ENCODE measurements at places on chromosomes 1 and 21.

GRCh38 chr1:198558402-198558801 lies 17.9 kb upstream of the ATP6V1G3 start:
- no peak for DNase-seq

DNA sequence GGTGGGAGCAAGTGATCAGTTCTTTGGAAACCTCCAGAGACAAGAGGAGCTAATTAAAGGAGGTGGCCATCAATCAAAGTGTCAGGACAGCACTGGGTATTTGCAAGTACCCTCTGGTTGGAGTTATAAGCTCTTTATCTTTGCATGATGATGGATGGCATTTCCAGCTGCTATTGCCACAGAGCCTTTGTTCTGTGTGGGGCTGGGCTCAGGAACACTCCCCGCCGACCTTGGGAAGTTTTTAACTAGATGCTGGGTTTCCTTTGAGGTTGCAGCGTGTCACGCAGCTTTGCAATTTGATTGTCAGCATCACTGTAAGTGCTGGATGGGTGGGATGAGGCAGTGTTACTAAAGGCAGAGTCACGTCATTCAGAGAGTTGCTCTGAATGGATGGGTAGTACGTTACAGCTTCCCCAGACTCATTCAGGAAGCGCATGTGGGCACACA lies 68.9 kb downstream of the CNIH3 start:
- no peak for DNase-seq

DNA sequence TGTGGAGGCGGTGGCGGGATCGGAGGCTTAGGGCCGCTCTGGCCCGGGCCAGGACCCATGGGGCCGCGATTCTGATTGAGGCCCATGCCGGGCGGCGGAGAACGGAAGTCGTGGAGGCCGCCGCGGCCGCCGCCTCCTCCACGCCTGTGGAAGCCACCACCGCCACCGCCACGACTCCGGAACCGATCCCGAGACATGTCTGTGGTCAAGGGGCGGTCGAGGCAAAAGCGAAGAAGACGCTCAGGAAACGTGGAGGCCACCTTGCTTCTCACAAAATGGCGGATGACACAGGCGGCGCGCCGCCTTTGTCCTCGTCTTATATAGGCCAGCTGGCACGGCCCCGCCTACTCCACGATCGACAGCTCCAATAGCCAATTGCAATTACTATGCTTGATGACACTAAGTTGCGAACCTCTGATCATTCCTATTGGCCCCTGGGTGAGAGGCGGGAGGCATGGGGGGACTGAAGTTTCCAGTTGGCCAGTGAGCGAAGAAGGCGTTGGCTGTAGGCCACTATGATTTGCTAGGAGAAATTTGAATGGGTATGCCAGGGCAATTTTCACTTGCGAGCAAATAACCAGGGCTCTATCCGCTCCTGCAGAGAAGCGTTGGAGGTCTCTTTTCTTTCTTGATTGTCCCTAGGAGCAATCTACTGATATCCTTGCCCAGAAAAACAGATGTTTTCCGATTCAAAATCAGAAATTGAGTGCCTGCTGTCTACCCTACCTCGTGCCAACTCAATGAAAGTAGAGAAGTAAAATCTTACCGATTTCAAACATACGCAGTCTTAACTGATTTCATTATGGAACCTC lies at the start of gene SFPQ:
TSS of gene SFPQ (minus strand) at position 293 of the 812 bp plus-strand sequence. CDS start at position 197, 96 bp downstream.
- no peak for DNase-seq

DNA sequence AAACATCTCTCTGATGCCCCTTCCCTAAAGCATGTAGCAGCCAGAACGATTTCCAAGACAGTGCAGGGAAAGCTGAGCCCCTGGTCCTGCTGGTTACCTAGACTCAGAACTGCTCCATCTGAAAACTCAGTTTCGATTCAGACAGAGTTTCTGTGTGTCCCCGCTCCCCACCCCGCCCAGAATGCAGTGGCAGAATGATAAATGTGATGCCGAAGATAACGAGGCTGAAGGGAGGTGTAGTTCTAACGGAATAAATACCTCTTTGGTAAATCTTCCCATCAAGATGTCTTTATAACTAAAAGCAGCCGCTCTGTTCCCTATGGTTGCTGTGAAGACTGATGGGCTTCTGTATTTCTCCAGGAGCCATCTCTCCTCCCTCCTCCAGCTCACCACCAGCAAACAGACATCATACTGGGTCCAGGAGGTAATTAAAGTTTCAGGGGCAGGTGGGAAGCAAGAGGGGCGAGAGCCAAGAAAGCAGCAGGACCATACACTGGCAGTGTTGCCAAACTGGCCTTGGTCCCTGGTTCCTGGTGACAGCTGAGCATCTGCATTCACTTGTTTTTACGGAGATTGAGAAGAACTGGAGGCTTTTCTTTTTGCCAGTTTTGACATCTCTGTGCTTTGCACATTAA lies 76.9 kb downstream of the DDX20 start:
- no peak for DNase-seq

GRCh38 chr1:56586502-56586901 lies 7.1 kb upstream of the PLPP3 start:
- DNase-seq = no peak

DNA sequence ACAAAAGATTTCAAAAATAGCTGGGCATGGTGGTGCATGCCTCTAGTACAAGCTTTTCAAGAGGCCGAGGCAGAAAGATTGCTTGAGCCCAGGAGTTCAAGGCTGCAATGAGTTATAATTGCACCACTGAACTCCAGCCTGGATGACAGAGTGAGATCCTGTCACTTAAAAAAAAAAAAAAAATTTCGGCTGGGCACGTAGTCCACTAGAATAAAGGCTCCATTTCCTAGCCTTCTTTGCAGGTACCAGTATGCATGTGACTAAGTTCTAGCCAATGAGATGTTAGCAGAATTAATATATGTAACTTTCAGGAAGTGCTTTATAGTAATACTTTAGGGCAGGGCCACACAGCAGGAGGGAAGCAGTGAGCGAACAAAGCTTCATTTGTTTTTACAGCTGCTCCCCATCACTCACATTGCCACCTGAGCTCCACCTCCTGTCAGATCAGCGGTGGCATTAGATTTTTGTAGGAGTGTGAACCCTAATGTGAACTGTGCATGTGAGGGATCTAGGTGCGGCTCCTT lies 28.8 kb upstream of the SYDE2 start:
- DNase-seq = no peak

DNA sequence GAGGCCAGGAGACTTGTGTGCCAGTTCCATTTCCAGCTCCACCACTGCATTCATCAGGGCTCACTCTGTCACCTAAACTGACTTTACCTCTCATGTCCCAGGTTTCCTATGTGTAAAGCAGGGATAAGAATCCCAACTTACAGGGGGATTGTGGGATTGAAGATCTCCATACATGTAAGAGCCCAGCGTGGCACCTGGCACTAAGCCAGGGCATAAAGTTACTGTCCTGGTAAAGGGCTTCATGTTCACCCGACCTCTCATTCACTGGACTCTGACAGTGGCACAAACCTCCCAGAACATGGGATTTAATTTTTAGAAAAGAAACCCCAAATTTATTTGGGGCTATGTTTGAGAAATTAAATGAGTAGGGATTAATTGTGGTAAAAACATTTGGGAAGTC lies 8.9 kb upstream of the IGFN1 start:
- no peak for DNase-seq

DNA sequence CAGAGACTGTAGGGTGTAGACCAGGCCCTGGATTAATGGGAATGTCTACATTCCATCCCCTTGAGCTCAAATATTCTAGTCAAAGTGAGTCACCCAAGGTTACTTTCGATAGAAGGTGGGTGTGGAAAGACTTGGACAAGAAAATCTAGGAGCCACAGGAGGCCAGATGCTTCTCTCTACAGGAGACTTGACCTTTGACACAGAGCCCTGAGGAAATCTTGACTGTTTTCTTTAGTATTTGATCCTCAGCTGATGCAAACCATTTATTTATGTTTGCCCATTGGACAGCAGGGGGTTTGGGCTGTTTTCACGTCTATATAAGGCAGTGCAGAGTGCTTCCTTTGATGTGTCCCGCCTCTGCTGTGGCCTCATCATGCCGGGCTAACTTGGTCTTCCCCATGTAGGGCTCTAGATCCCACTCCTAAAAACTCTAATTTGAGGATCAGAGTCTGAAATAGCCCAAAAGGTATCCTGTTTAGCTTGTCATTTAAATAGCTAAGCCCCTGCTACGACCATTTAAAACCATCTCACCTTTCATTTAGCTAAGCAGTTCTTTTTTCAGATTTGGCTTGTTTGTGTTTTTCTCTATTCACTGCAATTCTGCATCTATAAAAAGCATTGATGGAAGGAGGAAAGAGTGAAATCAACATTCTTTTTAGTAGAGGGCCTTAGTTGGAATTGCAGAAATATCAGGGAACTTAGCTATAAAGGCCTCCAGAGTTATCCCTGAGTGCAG lies 15.5 kb upstream of the MAP3K7CL start:
- no peak for DNase-seq

- DNase-seq = no peak
Measured at GRCh38 chr1:171642197-171642596, 10.3 kb downstream of the MYOC start.
